Stimulated activated naive CD4-positive, alpha-beta T cell (primary cell): ENCODE measurements at places on chromosomes 3 and 15.

GRCh38 chr3:46883054-46883829 lies 5.7 kb downstream of the PTH1R start:
- DNase-seq, result no peak

GRCh38 chr3:77380136-77380535 lies 340.2 kb downstream of the ROBO2 start:
- DNase-seq, result no peak

DNA sequence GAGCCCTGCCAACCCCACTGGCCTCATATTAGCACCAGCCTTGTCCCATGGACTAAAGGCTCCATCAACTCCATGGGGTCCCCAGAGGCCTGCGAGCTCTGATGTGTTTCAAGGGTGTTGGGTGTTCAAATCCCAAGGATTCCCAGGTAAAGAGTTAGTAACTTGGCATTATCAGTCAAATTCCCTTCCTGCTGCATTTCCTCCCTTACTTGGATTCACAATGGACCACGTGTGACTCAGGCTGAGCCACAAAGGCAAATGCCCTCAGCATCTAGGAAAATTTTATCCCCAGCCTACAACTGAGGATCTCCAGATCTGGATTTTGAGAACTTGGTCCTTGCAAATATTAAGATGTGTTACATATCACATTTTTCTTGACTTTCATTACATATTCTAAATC lies 58.8 kb downstream of the GADL1 start:
- DNase-seq, result no peak

DNA sequence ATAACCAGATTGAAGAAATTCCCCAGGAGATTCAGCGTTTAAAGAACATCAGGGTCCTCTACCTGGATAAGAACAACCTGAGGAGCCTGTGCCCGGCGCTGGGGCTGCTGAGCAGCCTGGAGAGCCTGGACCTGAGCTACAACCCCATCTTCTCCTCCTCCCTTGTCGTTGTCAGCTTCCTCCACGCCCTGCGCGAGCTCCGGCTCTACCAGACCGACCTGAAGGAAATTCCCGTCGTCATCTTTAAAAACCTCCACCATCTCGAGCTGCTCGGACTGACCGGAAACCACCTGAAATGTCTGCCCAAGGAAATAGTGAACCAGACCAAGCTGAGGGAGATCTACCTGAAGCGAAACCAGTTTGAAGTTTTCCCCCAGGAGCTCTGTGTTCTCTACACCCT lies 9.4 kb upstream of the LRRC34 start:
- no peak for DNase-seq

GRCh38 chr15:36478561-36478960 lies 100.9 kb upstream of the CDIN1 start:
- DNase-seq, result no peak

DNA sequence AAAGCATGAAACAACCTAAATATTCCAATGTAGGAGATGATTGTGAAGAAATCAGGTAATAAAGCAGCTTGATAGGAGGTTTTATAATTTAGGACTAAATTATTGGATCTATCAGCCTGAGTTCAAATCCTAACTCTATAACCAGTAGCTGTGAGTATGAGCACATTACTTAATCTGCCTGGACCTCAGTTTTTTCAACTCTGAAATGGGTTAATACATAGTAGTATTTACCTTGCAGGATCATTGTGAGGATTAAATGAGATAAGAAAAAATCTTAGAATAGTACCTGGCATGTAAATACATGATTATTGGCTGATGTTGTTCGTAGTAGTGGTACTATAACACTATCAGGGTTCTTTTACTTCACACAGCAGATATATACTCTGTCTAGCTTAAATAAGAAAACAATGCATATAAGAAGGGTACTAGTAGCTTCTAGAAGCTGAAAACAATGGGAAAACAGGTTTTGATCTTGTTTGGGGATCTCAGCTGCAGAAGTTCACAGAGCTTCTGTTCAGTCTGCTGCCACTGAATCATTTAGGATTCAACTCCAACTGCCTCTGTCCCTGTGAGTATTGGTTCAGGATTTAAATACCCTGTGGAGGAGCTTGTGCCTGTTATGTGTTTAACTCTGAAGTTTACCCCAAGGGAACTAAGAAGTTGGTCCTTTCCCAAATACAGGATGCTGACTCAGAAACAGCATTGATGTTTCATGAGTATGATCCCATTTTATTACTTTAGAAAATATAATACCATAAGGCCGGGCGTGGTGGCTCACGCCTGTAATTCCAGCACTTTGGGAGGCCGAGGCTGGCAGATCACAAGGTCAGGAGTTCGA lies 34.2 kb downstream of the KAT2B start:
- DNase-seq, result no peak

- DNase-seq, result no peak
Measured at GRCh38 chr3:163657088-163657487, 1421.2 kb downstream of the SI start.

DNA sequence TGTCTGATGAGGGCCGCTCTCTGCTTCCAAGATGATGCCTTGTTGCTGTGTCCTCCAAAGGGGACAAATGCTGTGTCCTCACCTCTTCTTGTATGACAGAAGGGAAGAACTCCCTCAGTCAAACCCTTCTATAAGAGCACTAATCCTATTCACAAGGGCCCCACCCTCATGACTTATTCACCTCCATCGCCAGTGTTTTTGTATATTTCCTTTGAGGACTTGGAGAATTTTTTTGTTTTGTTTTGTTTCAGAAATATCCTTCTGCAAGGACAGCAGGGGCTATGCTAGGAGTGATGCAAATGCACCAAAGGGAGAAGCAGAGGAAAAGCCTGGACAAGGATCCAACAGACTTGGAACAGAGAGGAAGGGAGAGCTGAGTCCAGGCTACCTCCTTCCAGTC lies 214.4 kb downstream of the TLE3 start:
- no peak for DNase-seq

GRCh38 chr3:140443073-140443472 lies 234.8 kb upstream of the TRIM42 start:
- DNase-seq, result no peak

DNA sequence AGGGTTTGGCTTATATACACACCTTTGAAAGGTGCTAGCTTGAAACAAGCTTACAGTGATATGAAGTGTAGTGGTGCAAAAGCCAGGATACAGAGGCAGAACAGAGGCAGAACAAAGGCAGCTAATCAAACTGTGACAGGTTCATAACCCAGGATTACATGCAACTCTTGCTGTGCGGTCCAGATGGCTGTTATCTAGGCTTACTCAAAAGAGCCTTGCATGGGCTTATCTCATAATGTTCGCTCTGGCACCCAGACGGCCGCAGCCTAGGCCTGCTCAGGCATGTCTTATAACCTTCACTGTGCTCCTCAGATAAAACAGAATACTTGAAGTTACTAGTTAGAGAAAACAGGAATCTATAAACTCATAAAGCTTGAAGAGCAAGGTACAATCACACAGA lies 22.8 kb upstream of the NOX5 start:
- DNase-seq, result no peak

GRCh38 chr15:35271371-35272043 lies 186.4 kb upstream of the NANOGP8 start:
- no peak for DNase-seq

- DNase-seq, result no peak
Measured at GRCh38 chr3:148230473-148230872, 467.2 kb upstream of the AGTR1 start.

DNA sequence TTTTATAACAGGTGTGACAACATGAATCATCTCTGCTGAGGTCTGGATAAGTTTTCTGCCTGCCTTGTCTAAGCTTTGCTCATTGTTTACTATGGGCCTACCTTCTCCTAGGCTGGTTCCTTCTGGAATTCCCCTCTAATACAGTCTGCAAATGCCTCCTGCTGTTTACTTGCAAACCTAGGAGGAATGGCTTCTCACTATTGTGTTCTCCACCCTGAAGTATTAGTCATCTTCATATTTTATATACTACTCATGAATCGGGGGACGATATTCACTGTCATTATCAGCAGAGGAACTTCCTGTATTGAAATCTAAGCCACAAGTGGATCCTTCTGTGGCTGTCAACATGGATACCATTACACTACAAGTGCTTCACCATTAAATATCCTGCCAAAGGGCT lies 154.8 kb downstream of the PLCL2 start:
- no peak for DNase-seq

DNA sequence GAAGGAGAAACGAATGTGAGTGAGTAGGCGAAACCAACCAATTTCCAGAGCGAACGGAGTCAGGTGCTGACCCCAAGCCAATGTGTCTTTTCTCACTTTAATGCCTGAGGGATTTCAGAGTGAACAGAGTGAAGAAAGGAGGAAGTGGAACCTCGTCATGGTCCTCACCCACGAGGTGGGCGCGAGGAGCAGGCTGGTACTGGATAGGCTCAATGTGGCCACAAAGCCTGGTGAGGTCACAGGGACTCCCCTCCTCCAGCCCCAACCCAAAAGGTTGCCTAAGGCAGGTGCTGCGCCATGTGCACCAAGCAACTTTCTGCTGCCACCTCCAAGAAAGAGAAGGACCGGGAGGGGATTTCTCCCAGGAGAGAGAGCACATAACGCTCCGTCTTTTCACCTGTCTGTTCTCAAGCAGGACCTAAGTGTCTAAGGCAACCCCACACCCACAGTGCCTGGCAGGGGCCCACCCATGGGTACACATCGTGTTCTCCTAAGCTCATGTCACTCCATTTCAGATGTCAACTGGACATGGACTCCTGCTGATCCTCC lies 3.8 kb downstream of the NRROS start:
- no peak for DNase-seq

DNA sequence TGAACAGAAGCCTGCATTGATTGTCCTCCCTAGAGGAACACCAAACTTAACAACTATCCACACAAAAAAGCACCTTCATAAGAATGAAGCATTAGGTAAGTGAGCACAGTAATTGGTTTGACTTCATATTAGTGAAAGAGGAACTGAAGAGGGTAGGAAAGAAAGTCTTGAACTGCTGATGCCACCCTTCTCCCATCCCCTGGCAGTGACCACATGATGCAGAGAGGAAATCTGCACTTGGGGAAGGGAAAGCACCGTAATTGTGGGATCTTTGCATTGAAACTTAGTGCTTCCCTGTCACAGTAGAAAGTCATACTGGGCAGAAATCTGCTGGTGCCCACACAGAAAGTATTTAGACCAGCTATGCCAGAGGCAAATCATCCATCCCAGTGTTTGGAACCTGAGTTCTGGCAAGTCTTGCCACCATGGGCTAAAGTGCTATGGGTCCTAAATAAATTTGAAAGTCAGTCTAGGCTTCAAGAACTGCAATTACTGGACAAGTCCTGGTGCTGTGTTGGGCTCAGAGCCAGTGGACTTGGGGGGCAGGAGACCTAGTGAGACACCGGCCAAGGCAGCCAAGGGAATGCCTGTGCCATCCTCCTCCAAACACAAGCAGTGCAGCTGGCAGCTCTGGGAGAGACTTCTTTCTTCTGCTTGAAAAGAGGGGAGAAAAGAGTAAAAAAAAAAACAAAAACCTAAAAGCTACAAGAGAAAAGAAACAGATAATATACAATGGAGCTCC lies 63.6 kb downstream of the SLC15A2 start:
- no peak for DNase-seq

GRCh38 chr15:68176601-68177000 lies 28.5 kb downstream of the CALML4 start:
- no peak for DNase-seq

- peak; percentile 30 for DNase-seq
Measured at GRCh38 chr15:88635318-88635717, 3.5 kb upstream of the ISG20 start.

DNA sequence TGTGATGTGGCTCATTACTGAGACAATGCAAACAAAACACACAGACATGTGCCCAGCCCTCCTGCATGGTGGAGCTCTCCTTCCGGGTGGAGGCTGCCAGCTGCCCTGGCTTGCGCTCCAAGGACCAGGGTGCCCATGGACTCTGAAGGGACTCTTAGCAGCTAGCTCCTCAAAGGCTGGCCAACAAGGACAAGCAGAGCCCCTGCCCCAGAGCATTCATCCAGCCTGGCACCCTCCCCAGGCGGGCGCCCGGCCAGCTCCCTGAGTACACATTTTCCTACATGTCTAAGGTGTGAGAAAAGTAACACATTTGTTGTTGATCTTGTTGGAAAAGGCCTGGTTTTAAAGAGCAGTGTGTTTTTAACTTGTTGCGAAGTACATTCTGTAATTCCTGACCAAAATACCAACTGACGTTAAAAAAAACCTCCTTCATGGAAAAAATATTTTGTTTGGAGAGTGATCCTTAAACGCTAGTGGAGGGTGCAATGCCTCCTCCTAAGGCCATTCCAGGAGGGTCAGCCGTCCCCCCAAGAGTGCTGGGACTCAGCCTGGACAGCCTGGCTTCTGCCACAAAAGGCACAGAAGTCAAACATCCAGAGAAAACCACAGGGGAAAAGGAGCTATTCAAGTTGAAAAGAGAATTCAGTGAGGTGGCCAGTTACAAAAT lies 86.9 kb downstream of the KLF15 start:
- DNase-seq, result no peak

DNA sequence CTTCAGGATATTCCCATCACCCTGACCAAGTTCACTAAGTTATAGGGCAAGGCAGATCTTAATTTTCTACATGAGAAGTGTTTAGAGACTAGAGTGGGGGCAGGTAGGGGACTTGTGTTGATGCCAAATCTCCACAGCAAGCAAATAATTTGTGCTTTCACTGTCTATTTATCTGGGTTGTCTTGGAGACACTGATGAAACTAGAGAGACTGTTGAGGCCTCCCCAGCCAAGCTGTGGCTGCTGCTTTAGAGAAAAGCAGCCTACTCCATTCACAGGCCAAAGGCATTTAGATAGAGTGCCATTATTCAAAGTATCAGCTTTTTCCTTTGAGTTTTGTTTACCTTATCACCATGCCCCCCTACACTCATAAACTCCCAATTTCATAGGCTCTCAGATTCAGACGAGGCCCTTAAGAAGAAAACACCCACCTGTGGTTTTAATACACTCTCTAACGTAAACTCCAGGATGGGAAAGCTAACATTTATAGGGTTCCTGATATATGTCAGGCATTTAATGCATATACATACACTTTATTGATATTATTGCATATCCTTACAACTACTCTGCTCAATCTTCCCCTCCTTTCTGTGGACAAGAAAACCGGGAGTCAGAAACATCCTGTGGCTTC lies 130.4 kb upstream of the FOXB1 start:
- no peak for DNase-seq
